Common myeloid progenitor, CD34-positive (primary cell): ENCODE measurements at places on chromosomes 11 and 22.

DNA sequence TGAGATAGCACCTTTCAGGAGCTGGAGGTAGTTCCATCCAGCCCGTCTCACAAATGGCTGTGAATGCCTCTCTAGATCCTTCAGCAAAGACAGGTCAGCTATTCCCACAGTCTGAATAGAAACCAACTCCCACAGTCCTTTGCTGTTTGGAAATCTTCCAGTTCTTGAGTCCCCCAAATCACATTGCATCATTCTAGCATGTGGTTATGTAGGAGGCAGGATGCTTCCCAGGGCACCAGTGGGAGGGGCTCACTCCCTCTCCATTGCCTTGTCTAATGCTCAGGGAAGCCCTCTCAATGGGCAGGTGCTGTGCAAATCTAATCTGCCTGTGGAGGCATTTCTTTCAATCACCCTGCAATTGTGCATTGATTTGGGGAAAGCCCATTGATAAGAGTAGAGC is 14.6 kb downstream of the NAV2 start:
- no peak for DNase-seq

- DNase-seq: no peak
These were observed 16.8 kb downstream of the ZMAT5 start for GRCh38 chr22:29750029-29750428.

DNA sequence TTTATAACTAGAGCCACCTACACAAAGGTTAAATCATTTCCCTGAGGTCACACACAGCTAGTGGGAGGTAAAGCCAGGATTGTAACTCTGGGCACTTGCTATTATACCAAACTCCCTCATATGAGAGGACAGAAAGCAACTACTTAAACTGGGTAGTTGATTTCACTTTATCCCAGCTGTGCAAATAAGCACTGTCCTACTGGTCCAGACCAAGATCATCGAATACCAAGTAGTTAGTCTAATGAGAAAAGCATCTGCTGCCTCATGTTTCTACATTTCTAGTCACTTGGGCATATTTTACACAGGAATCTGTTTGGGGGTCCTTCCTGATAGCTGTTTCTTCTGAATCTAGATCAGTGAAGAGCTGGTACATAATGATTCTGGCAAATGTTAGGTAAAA is 178.6 kb upstream of the NARS2 start:
- no peak for DNase-seq

GRCh38 chr11:1863352-1864216 is 10.7 kb downstream of the LSP1 start:
- no peak for DNase-seq

GRCh38 chr11:75342231-75342918 is 9.1 kb downstream of the ARRB1 start:
- DNase-seq: no peak
